ENCODE measurements at places on chromosomes 12 and 14.

GRCh38 chr12:66323017-66323416 lies 20.7 kb downstream of the HELB start:
- no peak for DNase-seq

DNA sequence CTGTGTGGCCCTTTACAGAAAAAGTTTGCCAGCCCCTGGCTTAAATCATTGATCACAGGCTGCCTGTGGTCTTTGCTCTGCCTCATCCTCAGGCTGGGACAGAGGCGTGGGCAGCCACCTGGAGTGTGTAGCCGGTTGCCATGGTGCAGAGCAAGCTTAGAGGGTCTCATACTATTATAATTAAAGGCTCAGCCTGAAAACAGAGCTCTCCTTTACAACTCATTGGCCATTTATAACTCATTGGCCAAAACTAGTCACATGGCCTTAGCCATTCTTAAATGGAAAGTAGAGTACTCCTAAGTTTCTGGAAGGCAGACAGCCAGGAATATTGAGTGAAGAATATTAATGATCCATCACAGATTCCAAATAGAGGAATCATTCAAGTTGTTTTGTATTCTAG lies 3.0 kb downstream of the HSP90B1 start:
- no peak for DNase-seq

- peak; percentile 7 for DNase-seq
Measured at GRCh38 chr12:121295116-121295745, 1.3 kb downstream of the CAMKK2 start.

- no peak for DNase-seq
Measured at GRCh38 chr14:58662759-58663158, 25.0 kb downstream of the DACT1 start.

DNA sequence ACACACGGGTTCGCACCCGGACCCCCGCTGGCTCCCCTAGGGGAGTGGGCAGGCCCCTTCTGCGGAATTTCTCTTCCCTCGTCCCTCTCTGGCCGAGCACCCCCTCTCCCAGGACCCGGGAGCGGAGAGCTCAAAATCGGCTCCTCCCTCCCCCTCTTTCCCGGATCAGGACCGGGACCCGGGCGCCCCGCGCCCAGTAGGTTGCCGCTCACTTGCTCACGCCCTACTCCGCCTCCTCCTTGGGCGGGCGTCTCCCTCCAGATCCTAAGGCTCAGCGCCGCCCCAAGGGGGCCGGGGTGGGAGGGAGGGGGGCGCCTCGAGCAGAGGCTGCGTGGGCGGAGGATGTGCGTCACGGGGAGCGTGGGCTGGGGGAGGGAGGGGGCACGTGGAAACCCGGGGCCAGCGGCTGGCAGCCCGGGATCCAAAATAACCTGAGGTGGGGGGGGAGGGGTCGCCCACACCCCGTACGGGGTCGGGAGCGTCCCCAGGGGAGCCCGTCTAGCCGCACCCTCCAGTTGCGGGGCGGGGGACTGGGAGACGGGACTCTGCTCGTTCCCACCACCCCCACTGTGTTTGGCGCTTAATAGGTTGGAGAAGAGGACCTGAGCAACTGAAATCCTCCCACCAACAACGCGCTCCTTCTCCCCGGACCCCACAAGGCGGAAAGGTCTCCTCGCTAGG lies 1.8 kb upstream of the NAB2 start:
- DNase-seq, result peak; percentile 94

DNA sequence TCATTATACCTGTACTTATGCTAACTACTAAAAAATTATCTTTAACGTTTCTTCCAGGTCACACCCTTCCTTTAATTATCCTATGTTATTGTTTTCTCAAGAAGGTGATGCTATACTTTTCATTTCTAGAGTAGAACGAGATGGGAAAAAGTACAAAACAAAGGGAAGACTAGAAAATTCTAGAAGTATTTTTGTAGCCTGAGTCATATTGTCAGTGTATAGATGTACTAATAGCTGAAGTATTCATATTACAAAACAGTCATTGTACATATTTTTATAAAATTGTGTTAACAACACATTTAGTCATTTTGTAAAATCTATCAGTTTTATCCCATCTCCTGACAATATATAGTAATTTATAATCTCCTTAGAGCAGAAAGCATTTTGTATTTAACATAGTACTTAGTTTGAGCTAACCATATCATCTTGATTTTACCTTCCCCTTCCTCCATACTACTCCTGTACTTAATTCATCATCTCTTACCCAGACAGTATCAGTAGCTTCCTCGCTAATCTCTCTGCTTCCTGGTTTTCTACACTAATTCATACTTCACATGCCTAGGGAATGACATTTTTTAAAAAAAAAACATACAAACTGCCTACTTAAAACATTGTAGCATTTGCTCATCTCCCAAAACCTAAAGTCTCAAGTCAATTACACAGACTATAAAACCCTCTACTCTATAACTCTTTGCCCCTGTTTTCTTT lies 920.9 kb downstream of the RPS29 start:
- no peak for DNase-seq

DNA sequence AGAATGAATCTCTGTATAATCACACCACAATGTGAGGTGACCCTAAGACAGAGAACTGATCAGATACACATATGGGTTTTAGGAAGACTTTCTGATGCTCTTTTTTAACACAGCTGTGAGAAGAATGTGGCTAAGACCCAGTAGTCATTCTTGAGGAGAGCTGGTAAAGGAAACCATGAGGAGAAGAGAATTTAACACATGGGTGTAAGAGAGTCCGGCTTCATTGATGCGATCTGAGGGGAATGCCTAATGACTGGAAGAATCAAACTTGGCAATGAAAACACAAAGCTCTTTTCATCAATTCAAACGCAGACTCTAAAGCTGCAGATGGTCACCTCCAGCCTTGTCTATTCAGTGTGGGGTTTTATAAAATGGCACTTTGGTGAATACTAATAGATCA lies 79.3 kb downstream of the FOXA1 start:
- no peak for DNase-seq

GRCh38 chr12:112936264-112936663 lies 2.0 kb upstream of the OAS3 start:
- no peak for DNase-seq

DNA sequence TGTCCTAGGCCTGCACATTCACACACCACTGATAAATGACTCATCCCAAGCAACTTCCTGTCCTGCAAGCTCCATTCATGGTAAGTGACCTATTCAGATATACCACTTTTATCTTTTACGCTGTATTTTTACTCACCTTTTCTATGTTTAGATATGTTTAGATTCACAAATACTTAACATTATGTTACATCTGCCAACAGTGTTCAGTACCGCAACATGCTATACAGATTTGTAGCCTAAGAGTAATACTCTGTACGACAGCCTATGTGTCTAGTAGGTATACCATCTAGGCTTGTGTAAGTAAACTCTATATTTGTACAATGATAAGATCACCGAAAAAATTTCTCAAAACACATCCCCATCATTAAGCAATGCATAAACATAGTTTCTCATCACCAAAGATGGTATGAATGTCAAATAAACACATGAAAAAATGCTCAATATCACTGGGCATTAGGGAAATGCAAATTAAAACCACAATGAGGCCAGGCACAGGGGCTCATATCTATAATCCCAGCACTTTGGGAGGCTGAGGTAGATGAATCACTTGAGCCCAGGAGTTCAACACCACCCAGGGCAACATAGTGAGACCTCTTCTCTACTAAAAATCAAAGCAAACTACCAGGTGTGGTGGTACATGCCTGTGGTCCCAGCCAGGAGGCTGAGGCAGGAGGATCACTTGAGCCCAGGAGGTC lies 20.7 kb downstream of the ATXN2 start:
- DNase-seq, result peak; percentile 92

DNA sequence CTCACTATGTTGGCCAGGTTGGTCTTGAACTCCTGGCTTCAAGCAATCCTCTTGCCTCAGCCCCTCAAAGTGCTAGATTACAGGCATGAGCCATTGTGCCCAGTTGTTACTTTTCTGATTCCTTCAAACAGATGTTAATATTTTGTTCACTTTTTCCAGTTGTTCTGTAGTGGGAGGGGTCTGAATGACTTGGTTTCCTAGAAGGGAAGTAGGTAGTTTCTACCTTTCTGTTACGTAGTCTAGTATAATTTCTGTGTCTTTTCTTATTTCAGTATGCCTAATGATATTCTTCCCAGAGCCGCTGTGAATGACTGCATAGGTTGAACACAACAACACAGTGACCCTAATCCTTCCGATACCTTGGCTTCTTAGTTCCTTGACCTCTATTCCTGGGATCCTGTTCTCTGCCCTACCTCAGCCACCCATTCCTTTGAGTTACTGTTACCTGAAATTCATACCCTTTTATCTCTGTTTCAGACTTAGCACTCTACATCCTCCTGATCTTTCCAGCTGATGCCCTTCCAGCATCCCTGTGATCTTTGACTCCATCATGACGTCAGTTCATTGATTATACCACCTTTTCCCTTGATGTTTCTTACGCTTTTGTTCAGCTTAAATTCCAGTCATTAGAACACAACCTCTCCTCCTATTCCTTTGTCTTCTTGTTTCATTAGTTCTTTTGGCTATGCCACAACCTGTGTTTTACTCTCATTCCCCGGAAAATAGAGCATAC lies 33.3 kb downstream of the RCOR1 start:
- DNase-seq, result no peak

DNA sequence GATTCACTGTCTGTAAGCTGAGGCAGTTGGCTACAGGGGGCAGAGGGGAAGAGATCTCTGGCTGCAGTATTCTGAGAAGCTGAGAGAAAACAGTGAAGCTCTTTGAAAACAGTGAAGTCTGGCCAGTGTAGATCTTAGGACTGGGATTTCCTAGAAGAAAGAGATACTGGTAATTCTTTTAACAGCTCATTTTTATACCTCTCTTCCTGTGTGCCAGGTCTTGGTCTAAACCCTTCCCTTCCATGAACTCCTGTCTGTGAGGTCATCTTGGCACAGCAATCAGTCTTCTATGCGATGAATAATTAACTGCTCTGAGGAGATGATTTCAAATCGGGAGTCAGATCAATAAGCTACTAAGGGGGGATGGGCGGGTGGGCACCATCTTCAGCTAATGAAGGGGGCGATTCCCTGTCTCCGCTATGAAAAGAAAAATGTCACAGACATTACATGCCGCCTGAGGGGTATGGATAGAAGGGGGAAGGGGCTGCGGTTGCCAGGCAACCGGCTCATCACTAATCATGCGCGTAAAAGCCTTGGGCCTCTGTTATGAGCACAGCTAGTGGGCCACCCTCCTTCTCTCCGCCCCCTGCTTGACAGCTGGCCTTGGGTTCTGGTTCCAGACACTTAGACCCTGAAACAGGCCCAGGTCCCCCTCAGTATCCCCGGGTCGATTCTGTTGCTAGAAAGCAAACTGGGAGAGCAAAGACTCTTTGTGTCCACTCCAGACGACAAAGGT lies 75.3 kb upstream of the CEP83 start:
- no peak for DNase-seq

Measured in ELR (cell line).